CD4-positive, alpha-beta T cell treated with Interleukin-1 beta for 1 hour (primary cell): ENCODE measurements at places on chromosomes 2 and 18.

GRCh38 chr2:128436479-128437203 is 118.0 kb upstream of the HS6ST1 start:
- DNase-seq, result no peak

DNA sequence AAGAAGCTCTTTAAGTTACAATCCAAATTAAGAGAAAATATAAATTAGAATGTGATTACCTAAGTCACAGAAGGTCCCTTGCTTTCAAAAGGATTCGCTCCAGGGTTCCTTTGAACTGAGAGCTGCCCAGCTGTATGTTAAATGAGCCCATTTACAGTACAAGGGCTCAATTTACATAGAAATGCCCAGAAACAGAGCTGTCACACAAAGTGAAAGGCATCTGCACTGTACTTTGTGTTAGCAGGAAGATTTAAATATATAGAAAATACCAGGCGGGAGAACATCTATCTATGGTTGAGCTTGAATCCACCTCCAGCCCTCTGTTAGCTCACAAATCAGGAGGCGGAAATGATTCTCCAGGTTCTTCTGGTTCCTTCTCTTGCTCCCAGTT is 272.9 kb downstream of the PAX3 start:
- DNase-seq, result no peak

GRCh38 chr18:26471027-26471426 is 77.3 kb downstream of the KCTD1 start:
- no peak for DNase-seq

- DNase-seq, result no peak
These were observed 1.3 kb downstream of the FMNL2 start for GRCh38 chr2:152336119-152336853.

DNA sequence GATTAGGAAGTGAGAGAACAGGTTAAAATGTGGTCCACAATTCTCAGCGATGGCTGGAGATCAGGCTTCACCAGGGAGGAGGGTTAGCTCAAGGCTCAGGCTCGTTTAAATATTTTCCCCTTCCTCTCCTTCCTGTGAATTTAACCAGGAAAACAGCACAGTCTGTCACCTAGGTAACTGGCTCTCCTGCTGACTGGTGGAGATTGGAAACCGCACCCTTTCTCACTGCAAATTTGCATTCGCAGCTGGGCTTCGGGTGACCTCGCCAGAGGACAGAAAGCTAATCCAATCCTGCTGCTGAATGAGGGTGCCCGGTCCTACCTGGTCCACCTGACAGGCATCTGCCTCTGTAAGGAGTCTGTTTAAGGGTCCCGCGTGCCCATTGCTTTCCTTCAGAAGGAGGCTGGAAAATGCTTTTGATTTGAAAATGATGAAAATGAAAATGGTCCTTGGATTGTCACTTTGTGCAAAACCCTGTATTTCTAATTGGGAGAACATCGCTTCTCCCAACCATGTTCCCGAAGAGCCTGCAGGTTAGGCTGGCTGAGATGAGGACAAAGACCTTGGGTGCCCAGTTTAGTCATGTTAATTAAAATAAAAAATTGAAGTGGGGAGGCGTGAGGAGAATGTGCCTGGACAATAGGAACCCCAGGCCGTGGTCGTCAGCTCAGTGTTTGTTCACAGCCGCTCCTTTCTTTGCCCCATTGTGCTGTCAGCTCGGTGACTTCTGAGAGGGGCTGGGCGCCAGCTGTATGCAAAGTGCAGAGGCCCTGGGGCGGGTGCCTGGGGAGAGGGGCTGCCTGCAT is 43.4 kb upstream of the MTCL1 start:
- no peak for DNase-seq

DNA sequence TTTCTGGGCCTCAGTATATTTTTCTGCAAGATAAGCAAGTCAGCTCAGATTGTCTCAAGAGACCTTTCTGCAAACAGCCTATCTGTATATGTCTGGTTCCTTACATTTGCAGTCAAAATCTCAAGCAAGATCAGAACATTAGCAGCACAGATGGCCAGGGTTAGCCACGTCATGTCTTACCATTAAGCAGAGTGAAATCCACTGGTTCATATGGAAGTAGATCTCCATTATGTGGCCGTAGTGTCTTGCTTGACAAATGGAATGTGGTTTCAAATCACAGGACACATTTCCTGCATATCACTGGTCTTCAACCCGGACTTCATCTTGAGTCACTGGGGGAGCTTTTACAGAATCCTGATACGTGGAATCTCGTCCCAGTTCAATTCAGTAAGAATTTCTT is 500.2 kb downstream of the FBXO15 start:
- no peak for DNase-seq

DNA sequence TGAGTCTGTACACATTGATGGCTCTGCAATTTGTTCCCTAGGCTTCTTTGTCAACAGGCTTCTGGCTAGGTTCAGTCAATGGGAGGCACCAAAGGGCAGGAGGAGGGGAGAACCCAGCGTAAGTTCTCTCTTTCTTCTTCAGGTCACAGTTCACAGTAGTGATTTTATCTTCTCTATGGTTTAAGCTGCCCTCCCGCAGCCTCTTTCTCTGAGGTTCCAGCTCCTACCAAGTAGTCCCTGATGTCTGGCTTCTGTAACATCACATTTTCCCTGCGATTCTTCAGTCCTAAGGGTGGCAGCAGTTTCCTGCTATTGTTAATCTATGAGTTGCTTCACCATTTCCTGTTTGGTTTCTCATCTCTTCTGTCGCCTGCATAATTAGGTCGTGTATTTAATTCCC is 107.4 kb downstream of the CPO start:
- DNase-seq, result peak; percentile 53

DNA sequence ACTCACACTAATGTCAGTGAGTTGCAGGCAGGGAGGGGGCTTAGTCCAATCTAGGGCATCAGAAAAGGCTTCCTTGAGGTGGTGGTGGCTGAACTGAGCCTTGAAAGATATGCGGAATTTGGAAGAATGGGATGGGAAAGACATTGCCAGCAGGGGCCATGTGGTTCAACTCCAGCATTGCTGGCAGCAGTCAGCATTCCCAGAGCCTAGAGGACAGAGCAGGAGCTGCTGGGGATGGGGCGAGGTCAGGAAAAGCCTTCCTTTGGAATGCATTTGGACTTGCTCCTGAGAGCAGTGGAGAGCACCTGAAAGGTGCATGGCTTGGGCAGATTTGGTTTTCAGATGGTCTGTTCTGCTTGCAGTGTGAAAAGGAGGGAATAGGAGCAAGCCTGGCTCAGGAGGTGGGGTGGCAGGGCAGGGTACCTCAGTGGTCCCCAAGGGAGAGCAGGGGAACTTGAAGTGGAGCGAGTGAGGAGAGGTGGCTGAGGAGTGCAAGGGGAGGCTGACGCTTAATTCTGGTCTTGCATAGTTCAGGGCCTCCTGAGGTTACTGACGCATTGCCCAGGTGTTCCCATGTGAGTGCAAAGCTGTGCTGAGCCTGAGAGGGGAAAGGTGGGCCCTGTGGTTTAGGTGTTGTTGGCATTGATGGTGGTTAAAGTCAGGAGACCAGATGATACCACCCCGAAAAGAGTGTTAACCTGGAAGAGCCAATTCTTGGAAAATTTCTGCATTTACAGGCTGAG is 112.1 kb upstream of the MGAT5 start:
- DNase-seq, result no peak
